ENCODE measurements at places on chromosomes 11 and 22.

GRCh38 chr11:848380-848931 lies 5.8 kb downstream of the TSPAN4 start:
- peak; percentile 52 for DNase-seq

DNA sequence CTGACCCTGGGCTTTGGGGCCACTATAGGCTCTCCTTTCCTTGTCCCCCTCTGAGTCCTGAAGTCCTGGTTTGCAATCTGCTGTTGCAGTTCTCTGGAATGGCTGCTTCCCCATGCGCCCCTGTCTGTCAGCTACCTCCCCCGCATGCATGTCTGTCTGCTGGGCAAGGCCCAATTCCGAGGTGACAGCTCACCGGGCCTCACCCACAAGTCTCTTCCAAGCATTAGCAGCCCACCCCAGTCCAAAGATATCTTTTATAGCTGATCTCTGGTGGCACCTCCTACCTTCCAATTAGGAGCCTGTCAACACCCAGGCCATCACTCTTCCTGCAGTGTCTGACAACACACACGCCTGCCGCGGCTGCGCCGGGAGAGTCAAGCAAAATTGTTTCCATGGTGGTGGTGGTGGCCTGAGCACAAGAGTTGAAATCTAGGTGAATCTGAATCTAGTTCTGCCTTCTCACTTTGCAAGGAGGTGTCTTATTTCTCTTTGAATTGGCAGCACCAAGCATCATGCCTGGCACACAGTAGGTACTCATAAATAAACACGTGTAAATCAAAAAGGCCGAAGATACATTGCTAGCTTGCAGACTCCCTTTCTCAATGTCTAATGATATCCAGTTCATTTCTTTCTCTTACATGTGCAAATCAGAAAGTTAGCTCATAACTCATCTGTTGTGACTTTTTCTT lies 1.2 kb upstream of the LMO2 start:
- DNase-seq = no peak

- DNase-seq = peak; percentile 0
Measured at GRCh38 chr11:30254307-30255298, 23.8 kb downstream of the FSHB start.

DNA sequence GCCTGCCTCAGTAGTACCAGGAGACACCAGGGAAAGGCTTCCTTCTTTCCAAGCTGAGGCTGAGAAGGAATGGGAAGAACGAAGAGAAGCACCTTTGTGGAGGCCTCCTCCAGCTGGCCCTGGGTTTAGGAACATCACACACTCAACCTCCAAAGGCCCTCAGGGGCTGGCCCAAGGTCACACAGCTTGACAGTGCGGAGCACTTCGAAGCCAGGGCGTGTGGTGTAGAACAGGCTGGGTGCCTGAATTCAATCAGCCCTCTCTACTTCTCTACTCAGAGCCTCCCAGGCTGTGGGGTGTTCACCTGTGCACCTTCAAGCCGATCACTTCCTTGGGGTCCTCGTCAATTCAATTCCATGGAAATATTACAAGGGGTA lies 727 bp upstream of the CSDC2 start:
- no peak for DNase-seq

- no peak for DNase-seq
Measured at GRCh38 chr11:8613036-8613435, 19.0 kb upstream of the STK33 start.

- DNase-seq = no peak
Measured at GRCh38 chr11:66414120-66414934, 6.5 kb upstream of the NPAS4 start.

DNA sequence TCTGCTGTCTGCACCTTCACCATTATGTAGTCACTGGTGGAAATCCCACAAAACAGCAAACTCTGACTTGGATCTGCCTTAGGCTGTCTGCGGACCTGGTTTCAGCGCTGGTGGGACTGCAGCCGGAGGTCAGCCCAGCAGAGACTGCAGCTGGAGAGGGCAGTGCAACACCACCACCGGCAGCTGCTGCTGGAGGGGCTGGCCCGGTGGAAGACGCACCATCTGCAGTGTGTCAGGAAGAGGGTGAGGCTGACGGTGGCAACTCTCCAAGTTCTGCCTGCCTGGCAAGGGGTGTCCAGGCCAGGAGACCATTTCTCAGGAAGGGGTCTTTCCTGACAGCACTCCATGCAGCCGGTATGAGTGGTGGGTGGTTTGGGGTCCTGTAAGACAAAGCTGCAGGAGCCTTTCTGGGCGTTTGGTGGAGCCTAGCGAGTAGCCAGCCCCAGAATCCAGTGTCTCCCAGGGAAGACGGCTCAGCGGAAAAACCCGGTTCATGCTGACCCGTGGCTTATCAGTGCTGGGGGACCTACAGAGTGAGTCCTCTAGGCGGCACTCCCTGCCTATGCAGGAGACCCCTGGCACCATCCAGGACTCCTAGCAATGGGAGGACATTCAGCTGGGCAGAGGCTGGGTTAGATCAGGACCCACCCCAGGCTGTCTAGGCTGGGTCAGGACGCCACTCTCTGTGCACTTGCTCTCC lies 50.8 kb downstream of the PISD start:
- no peak for DNase-seq
